ENCODE measurements at places on chromosomes 2 and 18.

DNA sequence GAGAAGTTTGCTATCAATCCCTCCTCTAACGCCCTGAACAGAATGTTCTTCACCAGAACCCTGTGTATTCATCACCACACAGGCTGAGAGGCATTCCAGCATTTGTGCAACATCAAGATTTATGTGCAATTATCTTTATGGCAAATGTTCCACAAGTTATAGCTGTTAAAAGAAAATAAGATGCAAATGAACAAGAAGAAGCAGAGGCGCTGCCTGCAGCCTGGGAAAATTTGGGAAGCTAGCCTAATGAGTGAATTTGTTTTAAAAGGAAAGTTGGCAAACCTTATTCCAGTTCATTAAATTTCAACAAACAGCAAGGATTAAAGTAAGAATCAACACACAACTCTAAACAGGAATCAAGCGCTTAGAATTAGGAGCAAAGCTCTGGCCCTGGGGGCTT is 5.3 kb downstream of the TPO start:
- DNase-seq = no peak

DNA sequence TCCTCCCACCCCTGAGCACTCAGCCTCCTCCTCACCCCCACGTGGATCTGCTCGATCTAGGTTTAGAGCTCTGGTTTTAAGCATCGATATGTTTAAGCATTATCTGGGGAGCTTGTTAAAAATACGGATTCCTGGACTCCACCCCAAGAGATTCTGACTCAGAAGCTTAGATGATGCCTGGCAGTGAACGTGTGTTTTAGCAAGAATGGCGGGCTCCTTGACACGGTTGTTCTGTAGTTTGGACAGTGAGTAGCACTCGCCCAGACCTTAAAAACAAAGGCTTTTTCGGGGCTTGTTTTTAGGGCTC is 47.3 kb downstream of the LDLRAD4 start:
- no peak for DNase-seq

GRCh38 chr2:8636041-8636491 is 45.8 kb upstream of the ID2 start:
- DNase-seq = no peak

DNA sequence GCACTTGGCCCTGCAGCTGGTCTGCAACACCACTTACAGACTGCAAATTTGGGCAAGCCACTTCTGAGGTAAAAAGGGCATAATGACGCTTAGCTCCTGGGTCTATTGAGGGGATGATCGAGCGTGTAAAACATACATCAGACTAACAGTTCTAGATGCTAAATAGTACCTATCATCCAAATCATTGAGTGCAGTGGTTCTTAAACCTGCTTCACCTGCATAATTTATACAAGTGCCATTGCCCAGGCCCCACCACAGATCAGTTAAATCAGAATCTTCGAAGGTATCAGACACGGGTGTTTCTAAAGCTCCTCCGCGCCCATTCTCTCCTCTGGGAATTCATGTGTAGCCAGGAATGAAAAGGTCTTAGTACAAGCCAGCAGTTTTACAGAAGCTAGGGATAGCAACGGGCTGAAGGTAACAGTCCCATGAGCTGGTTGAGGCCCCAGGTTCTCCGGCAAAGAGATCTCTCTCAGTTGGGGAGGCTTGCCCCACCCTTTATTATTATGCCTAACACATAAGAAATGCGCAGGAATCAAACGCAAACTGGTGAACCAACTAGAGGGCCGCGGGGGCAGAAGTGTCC is 737 bp upstream of the RNF181 start:
- no peak for DNase-seq

- no peak for DNase-seq
These were observed 187.3 kb downstream of the PID1 start for GRCh38 chr2:229083606-229084340.

DNA sequence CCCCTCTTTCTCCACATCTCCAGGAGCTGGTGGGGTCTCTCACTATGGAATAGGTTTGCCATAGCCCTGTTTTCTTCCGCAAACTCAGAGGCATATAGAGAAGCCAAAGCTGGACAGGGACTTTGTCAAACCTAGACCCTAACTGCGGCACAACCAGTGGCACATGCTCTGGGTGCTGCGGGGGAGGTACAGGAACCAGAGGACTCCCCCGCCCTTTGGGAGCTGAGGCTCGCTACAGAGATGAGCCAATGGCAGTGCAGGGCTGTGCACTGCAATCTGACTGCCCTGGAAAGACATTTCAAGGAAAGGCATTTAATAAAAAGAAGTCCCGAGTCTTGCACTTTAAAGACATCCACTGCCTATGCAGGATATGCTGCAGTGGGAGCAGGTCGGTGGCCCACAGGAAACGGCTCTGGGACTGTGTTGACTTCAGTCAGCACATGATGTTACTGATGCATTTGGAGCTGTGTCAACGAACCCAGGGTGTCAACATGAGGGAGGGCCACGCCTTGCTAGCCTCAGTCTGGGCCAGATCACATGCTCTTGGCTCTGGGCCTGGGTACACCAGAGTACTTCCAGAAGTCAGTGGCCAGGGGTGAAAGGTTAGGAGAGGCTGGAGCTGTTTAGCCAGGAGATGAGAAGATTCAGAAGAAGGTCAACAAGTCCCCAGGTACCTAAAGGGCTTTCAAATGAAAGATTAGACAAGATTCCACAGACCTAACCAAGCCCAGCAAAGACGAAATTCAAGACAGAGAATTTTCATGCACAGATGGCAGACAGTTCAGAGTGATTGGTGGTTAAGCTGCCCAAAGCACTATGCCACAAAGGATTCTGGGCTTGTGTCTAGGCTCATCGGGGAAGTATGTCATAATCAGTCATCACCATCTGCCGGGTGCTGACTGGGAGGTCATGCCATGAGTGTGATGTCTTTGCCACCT is 8.2 kb downstream of the SLC35F6 start:
- peak; percentile 89 for DNase-seq
